Glutamatergic neuron (in vitro differentiated cells): ENCODE measurements at places on chromosomes 1 and 21. TPM values are rescaled to one million over a fixed set of nuclear protein-coding genes. Genes with fewer than 3 reads are reported as not detected.

The POU3F1 gene
- 9.3 TPM for total RNA-seq

DNA sequence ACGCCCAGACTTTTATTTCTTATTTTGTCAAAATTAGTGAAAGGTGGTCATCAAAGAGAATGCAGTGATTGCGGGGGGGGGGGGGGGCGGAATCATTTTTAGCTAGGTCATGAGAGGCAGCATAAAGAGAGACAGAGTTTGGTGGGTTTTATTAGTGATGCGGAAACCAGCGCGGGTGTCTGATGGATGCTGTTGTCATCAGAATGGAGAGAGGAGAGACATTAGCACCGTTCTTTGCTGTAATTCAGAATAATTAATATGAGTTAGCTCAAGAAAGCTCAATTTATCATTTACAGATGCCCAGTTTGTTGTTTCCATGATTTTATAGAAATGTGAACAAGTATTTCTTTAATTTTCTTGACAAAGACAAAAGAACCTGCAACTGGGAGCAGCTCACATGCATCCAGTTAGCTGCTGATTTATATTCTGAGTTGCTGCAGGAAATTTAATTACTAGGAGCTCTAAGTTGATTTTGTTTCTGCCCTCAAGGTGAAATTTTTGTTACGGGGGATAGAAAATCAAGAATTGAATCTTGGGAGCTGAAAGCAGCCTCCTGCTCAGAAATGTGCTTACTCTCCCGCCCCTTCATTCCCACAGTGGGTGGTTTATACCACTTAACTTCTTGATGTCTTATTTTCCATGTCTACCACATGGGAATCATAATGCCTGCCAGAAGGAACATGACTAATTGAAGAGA lies 133.4 kb upstream of the MAP1LC3C start:
- DNase-seq, result no peak

- no peak for DNase-seq
Observed at GRCh38 chr1:186623551-186623950, 56.7 kb downstream of the PTGS2 start.

- DNase-seq, result no peak
Observed at GRCh38 chr21:38863291-38863690, 57.6 kb downstream of the ETS2 start.

DNA sequence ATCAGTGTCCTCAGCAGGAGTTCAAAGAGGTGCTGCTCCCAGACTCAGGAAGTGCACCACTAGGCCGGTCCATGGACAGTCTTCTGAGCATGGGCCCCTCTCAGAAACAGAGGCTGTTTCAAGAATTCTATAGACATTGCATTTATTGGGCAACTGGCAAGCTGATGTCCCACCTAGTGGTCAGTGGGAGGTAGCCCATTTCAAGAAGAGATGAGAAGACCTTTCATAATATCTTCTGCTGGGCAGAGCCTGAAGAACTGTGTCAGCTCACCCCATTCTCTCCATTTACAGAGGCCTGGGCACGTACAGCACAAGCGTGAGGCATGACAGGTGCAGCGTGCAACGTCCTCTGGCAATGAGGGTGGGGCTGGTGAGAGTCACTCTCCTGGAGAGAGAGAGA lies 216.0 kb downstream of the DYRK1A start:
- no peak for DNase-seq

DNA sequence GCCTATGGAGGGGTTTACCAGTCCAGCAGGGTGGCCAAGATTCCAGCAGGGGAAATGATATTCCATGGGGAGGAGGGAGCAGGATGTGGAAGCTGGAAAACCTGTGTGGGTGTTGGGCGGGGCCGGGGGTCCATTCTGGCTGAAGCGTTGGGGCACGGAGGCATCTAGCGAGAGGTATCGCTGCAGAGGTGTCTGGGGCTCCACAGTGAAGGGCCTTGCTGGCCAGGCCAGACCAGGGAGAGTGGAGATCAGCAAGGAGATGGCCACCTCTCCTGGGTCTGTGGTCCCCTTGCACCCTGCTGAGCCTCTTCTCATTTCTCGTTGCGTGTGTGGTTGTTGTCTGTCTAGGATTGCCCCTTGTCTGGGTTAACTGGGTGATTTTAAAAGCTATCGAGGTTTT lies 6.2 kb downstream of the COQ8A start:
- DNase-seq, result no peak

DNA sequence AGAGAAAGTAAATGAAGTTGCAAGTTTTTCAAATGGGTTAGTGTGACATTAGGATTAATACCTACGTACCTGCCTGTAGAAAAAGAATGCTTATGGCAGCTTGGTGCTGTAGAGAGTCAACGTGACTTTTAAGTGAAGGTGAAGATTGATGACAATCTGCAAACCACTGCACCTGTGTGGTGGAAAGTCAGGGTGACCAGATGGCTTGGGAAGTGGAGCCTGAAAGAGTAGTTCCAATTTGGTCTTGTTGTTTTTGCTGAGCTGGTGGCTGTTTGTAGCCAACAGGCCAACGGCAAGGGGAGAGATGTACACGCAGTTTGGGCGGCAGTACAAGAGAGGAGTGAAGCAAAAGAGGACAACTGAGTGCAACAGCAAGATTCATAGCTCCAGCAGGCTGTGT lies 78.1 kb upstream of the JAK1 start:
- no peak for DNase-seq

DNA sequence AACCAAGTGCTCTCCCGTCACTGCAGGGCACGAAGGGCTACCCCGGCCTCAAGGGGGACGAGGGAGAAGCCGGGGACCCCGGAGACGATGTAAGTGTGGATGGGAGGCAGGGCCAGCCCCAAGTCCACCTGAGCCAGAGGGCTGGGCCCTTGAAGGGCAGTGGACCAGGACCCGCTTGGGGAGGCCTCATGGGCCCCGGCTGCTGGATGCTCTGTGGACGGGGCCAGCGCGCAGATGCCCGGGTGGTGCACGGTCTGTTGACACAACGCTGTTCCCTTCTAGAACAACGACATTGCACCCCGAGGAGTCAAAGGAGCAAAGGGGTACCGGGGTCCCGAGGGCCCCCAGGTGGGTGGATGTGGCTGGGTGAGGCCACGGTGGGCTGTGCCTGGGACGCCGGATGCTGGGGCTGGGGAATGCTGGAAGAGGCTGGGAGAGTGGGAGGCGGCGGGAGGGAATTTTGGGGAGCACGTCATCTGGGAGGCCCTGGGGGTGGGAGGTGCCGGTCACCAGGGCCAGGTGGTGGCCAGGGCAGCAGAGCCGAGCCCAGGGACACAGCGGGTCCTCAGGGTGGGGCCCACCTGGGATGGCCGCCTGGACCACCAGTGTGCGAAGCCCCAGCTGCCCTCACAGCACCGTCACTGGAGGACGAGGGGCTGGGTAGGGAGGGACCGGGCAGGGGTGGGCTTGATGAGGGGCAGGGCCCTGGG lies 17.5 kb downstream of the COL6A1 start:
- DNase-seq, result peak; percentile 10

DNA sequence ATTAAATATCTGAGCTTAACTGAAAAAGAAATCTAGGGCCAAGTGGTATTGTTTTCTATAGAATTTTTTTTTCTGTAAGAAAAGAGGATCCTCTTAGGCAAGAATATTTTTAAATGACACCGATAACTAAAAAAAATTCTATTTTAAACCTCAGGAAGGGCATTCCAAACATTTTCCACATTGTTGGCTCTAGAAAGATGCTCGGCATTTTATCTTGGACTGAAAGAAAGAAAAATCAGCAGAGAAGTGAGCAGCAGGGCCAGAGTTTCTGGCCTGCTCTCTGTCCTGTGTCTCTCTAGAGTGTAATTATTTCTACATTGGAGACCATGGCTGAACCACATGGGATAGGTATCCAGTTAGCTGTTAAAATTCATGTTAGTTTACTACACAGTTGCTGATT lies 192.5 kb upstream of the GREM2 start:
- no peak for DNase-seq

- DNase-seq, result no peak
Observed at GRCh38 chr21:16767201-16767600, 745.6 kb upstream of the CXADR start.
